ENCODE measurements at places on chromosomes 2 and 18.

- no peak for DNase-seq
These were observed 40.2 kb upstream of the UBXN4 start for GRCh38 chr2:135701442-135701841.

DNA sequence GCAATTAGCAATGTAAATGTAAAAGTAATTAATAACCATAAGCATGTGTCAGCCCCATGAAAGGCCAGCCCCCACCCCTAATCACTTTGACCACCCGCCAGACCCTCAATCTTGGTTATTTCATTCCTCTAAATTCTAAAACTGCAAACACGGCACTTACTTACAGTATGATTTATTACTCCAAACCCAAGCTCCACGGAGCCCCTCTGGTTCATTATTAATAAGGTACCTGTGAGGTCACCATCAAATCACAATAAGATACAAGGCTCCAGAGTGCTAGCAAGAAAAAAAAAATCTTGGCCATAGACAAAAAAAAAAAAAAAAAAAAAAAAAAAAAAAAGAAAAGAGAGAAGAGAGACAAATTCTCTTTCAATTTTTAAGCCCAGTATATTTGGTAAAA, 879.5 kb downstream of the TDRD15 start:
- DNase-seq: no peak

DNA sequence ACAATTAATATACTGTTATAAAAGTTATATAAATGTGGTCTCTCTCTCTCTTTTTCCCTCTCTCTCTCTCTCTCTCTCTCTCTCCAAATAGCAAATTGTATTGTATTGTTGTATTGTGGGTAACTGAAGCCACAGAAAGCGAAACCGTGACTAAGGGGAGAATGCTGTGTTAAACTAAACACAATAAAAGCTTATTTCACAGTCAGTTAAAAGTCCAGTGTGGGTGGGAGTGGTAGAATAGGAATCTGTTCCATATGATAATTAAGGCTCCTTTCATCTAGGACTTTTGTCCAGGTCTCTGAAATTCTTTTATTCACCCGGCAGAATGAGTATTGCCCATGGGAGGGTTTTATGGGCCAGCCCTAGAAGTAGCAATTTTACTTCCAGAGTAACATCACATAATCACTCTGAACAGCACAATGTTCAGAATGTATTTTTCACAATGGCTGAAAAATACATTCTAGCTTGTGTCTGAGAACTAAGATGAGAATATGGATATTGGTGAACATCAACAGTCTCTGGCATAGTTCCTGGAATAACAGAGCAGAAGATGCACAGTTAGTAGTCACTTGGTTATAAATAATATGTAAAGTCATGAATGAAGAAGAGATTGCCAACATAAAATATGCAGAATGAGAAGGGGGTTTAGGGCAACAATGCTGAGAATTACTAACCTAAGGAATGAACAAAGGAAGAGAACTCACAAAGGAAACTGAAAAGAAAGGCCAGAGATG, 399.1 kb downstream of the PLCL1 start:
- DNase-seq: no peak

DNA sequence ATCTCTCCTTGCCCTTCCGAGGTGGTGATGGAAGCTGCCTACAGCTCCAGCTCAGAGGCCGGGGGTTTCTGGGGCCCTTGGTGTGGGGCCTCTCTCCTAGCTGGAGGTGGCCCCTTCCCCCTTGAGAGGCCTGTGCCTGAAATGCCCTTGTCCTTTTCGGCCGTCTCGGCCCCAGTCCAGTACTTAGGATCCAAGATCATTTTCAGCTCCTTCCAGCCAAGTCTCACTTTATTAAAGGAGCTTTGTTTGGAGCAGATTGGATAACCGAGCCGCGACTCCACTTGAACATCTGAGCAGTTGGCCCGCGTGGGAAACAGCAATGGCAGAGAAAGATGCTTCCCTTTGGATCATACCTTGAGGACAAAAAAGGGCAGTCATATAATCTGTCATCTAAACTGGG, 125.0 kb downstream of the NEDD4L start:
- DNase-seq: no peak

Measured in memory B cell (primary cell).